Left hindlimb (tissue), 1 donor: ENCODE measurements at places on chromosomes 3 and 15.

GRCh38 chr3:4340411-4341335, 37.5 kb downstream of the SETMAR start:
- DNase-seq: no peak

GRCh38 chr3:183159333-183159732, 3.2 kb downstream of the LAMP3 start:
- DNase-seq: no peak

DNA sequence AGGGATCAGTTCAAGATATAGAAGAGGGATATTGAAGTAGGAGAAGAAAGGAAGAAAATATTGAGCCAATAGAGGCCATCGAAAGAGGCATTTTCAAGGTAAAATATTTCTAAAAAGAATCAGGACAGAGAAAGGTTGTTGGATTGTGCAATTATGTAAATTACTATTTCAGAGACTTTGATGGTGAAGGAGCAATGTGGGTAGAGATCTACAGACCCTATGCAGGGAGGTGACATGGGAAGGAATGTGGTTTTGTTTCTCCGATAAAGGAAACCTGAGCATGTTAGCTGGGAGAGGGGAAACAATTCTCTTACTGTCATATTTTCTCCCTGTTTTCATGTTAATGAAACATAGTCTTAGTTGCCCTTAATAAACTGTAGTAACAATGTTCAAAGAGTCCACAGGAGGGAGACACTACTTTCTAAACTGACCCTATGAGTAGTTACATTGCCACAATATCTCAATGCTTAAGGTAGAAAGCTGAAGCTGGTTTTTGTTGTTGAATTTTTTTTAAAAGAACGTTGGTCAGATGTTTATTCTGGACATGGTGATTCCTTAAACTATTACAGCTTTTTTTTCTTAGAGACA, 133.3 kb downstream of the GRM7 start:
- no peak for DNase-seq

DNA sequence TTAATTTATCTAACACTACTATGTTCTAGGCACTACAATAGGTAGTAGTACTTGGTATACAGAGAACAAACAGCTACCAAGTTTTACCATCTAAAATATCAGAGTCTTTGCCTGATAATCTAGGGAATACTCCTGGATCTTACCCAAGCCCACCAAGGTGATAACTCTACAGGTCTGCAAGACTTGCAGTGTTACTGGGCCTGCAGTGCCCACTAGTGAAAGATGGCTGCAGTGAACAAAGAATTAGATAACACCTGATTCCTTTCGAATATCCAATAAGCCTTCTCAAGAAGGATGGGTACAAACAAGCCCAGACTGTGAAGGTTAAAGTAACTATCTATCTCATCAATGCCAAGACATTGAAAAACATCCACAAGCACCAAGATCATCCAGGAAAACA, 317.0 kb upstream of the DCBLD2 start:
- DNase-seq: no peak

DNA sequence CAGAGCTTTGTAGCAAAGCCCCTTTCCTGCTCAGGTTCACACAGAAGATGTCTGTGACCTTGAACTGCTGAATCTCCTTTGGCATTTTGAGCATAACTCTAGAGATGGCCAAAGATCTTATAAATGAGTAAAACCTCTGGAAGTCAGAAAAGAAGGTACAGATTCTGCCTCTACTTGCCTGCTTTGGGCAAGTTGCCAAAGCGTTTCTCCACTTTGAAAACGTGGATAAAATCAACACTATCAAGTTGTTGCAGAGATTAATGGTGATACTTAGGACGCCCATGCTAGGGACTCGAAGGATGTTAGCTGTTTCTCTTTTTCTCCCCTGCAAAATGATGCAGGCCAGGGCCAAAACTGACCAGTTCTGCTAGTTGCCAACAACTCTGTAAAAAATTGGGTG, 68.0 kb upstream of the CMTM7 start:
- DNase-seq: no peak

DNA sequence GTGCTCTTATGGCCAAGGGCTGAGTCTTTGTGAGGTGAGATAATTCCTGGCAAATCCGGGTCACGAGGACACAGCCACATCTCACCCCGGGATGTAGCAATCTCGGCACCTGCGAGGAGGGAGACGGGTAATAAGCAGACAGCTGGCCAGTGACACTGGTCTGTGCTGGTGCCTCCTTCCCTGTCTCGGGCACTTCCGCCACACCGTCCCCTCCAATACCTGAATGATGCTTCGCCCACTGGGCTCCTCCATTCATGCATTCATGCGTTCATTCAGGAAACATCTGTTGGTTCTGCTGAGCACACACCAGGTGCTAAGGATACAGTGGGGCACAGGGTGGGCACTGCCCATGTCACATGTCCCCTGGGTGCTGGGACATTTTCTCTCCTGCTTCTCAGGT, 60.1 kb downstream of the ATP10A start:
- DNase-seq: no peak

GRCh38 chr3:7205962-7206361, 345.0 kb downstream of the GRM7 start:
- DNase-seq: no peak

DNA sequence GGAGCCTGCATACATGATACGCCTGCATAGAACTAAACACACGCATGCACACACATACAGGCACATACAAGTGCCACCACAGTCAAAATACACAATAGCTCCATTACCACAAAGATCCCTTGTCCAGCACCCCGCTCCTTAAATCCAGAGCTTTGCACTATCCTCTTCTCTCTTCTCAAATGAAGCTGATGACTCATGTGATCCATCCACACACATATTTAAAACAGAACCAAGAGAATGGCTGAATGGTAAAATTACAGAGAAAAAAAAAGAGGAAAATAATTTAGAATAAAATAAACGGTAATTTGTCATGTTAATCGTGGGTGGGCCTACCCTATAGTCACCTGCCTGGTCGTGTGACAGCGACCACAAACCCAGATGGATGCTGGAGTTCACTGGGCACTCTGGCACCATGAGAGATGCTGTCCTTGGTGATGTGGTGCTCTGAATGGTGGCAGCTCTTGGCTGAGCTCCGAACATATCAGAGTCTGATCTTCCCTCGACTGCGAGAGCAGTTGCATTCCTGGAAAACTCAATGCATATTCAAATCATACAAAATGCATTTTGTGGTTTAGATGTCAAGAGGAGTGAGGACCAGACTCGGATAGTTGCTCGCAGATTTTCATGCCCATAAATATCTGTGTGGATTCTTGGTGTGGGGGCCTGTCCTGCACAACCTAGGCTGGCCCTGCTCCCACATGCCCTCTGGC, 8.9 kb downstream of the IQSEC1 start:
- DNase-seq: no peak

GRCh38 chr3:178459038-178459410, 77.2 kb upstream of the KCNMB2 start:
- DNase-seq: no peak

GRCh38 chr3:71857956-71858355, 73.0 kb upstream of the PROK2 start:
- no peak for DNase-seq

- no peak for DNase-seq
Measured at GRCh38 chr15:89115547-89115946, 27.3 kb downstream of the ABHD2 start.

DNA sequence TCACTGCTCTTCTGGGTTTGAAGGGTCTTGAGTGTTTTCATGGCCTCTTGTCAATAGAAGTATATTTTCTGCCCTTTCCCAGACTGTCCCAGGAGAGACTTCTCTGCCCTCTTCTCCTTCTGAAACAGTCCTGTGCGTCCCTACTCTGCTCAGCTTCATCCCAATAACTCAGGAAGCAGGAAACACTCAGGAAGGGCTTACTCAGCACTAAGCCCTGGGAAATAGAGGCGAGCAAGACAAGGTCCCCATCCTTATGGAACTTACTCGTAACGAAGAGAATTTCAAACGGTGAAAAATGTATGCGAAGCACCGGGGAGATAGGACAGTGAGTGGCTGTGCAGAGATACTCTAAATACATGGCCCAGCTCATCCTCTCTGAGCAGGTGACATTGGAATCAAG, 52.8 kb upstream of the TFRC start:
- DNase-seq: no peak

DNA sequence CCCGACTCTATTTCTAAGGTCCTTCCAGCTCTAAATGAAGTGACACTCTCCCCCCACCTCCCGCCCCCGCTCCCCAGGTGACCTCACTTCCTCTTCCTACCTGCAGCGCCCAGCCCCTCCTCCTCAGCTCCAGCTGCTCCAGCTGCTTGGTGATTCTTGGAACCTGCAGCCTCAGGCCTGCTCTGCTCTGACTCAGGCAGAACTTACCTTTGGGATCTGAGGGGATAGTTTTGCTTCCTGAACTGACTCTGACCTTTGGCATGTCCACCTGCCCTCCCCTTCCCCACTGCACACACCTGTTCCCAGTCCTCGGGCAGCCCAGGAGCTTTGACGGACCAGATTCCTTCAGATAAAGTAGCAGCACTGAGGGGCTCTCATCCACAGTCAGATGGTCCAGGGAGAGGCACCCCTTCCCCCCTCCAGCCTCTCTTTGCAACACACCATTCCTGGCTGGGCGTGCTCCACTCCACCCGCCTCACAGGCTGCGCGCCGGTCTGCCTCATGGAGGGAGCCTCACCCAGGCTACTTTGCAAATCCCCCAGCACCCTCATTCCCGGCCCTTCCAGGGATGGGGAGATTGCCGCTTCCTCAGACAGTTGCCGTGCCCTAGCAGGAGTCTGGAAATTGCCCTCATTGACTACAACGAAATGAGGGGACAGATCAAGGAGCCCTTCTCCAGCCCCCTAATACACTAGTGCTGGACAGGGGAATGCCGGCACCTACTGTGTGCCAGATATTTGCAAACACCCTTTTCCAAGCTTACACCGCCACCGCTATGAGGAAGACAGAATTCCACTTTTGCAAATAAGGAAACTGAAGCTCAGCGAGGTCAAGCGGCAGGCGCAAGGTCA, 692 bp upstream of the C15orf39 start:
- DNase-seq: no peak

- DNase-seq: no peak
Measured at GRCh38 chr15:78446551-78446950, 8.5 kb downstream of the IREB2 start.

DNA sequence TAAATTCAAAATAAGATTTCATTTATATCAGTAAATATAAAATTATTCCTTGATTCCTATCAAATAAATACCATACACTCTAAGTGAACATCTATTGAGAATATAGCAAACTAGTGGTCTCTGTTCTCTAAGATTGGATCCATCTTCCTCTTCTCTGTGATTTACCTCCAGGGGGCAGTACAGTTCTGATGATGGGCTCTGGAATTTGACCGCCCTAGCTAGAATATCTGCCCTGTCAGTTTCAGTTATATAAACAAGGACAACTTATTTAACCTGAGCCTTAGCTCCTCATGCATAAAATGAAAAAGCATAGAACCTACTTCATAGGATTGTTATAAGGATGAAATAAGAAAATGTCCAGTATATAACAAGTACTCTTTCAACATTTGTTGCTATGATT, 171.1 kb upstream of the CCDC54 start:
- DNase-seq: no peak

DNA sequence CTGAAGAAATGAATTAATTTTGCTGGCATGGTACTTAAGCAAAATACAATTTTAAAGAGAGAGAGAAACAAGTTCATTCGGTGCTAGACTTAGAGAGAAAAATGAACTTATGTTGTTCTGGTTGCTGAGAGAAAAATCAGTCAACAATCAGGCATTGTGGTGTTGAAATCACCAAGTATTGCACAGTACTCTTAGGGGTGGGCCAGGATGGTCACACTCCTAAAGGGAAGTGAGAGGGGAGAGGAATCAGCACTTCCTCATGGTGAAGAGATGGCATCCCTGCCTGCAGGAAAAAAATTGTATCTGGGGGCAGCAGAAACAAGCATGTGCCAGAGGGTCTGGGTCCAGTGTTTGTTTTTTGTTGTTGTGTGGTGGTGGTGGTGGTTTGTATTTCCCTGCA, 7.0 kb upstream of the DMXL2 start:
- DNase-seq: no peak

- no peak for DNase-seq
Measured at GRCh38 chr3:148625095-148625736, 72.5 kb upstream of the AGTR1 start.

DNA sequence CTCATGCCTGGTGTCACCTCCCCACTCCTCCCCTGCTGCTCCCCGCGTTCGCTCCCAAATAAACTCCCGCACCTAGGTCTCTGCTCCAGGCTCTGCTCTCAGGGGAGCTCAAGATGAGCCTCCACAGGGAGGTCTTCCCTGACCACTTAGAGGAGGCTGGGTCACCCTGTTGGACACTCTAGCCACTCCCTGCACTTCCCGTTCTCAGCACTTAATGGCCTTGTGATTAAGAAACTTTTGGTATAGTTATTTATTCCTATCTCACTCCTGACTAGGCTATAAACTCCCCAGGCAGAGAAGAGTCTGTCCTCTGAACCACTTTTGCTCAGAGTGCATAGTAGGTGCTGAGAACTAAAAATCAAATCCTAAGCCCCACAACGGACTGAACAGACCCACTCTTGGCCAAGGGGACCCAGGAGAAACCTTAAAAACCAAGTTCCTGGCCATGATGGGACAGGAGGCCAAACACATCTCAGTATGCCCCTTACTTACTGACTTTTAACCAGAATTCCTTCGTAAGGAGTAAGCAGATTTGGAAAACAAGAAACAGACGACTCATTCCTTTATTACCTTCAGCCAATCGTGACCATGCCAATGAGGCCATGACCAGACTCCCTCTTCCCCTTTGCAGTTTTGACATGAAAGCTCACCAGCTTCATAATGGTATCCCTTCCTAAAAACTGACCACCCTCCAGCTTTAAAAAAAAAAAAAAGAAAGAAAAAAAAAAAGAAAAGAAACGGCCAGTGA, 69.0 kb upstream of the HRH1 start:
- no peak for DNase-seq

DNA sequence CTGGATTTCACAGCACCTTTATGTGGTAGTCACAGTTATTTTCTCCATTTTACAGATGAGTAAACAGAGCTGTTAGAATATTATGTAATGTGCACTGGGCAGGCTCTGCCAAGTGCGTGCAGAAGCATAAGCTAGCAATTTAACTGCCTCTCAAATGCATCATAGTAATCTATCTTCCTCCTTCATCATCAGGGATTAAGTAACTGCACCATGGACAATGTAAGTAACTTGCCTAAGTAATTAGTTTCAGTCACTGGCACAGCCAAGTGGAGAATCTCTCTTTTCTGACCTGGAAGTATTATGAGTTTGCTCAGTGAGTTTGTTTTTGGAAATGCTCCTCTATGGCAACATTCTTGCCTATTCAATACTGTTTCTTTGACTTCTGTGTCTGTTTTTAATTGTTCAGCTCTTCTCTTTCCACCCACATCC, 260.5 kb downstream of the PTPRG start:
- no peak for DNase-seq

GRCh38 chr3:158727206-158728060, 4.8 kb downstream of the RARRES1 start:
- DNase-seq: no peak

- no peak for DNase-seq
Measured at GRCh38 chr15:58268746-58269267, 130.6 kb downstream of the AQP9 start.

DNA sequence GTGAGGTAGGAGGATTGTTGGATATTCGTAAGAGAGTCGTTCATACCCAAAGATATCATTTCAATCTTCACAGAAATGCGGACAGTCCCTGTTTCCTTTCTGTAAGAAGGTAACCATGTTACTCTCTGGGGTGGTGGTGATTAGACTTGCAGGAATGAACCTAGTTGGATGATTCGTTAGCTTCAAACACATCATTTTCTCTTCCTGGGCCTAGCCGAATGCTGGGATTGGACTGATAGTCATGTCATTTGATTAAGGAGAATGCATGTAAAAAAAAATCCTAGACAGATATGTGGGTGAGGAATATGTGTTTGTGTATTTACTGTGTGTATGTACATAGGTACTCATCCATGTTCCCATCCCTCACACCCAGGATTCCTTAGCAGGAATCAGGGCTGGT, 12.4 kb downstream of the SLCO3A1 start:
- no peak for DNase-seq

- DNase-seq: no peak
Measured at GRCh38 chr3:76768912-76769311, 271.0 kb upstream of the ROBO2 start.
